ENCODE measurements at places on chromosomes 4 and X. TPM values are rescaled to one million over a fixed set of nuclear protein-coding genes. Genes with fewer than 3 reads are reported as not detected.

DNA sequence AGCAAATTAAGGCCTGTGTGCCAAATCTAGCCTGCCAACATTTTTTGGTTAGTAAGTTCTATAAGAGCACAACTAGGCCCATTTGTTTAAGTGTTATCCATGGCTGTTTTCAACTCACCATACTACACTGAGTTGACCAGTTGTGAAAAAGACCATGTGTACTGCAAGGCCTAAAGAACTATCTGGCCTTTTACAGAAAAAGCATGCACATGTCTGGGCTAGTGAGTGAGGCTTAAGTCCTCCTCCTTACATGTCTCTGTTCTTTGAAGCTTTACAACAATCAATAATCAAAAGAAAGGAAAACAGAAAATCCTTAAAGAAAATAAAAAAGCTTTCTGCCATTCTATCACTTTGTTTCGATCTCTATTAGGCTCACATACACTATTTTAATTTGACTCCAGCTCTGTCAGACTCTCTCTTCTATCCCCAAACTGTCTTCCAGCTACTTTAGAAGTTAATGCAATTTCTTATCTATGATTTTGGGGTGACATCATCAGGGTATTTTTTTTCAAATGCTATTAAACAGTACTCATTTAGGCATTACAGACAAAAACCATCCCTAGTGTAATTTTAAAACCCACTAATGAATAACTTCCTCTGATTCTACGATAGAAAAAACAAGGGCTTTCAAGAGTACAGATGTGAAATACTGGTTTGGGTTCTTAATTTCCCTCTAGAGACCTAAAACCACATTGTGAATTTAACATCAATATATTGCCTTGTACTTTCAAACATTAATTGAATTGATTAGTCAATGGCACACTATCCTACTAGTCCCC, 161.8 kb downstream of the MAB21L2 start:
- no peak for DNase-seq

Gene TXLNG
- 9.6 TPM for total RNA-seq

DNA sequence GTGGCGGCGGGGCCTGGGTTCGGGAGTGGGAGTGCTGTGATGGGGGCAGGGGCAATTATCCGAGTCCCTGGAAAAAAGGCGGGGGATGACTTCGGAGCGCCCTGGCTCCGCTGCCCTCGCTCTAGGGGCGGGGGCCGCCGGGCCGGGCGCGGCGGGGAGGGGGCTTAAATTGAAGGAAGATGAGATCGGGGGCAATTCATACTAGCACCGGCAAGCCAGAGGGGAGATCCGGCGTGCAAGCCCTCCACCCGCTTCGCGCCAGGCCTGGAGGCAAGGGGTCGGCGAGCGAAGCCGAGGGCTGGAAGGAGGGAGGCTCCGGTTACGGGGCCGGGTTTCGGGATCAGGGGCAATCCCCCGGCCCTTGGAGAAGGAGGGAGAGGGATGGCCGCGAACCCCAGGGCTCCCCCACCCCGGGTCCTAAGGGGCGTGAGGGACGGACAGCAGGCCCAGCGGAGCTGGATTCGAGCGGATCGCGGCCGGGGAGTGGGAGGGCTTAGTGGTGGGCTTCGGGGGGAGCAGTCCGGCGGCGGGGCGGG, 1.2 kb downstream of the BCORL1 start:
- peak; percentile 11 for DNase-seq

Gene CCDC149
- total RNA-seq = 5.5 TPM

Gene CXCR3
- not detected for total RNA-seq

Gene MAGEB10
- total RNA-seq = not detected

Gene FAM9C
- total RNA-seq = not detected

- no peak for DNase-seq
These were observed 247.4 kb upstream of the CTSO start for GRCh38 chr4:156201050-156201449.

- DNase-seq = no peak
These were observed 100.6 kb downstream of the CHIC2 start for GRCh38 chr4:53963781-53964180.

GRCh38 chr4:139146926-139147629, 29.9 kb downstream of the ELF2 start:
- DNase-seq = no peak

DNA sequence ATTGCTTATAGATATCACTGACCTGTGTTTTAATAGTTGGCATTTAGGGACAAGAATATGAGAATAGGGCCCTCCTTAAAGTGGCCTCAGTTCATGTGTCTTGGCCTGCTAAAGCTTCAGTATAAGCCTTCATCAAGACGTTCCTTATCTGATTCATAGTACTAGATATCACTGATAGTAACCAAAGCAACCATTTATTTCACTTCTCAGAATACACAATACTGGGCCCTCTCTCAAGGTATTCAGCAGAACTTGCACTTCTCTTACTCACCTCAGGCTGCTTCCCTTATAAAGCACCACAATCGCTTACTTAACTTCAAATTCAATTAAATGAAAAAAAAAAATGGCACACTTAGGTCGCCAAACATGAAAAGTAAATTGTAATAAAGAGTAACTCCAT, 259.4 kb upstream of the PCDH7 start:
- no peak for DNase-seq

GRCh38 chr4:16884673-16885460, 13.6 kb downstream of the LDB2 start:
- no peak for DNase-seq

DNA sequence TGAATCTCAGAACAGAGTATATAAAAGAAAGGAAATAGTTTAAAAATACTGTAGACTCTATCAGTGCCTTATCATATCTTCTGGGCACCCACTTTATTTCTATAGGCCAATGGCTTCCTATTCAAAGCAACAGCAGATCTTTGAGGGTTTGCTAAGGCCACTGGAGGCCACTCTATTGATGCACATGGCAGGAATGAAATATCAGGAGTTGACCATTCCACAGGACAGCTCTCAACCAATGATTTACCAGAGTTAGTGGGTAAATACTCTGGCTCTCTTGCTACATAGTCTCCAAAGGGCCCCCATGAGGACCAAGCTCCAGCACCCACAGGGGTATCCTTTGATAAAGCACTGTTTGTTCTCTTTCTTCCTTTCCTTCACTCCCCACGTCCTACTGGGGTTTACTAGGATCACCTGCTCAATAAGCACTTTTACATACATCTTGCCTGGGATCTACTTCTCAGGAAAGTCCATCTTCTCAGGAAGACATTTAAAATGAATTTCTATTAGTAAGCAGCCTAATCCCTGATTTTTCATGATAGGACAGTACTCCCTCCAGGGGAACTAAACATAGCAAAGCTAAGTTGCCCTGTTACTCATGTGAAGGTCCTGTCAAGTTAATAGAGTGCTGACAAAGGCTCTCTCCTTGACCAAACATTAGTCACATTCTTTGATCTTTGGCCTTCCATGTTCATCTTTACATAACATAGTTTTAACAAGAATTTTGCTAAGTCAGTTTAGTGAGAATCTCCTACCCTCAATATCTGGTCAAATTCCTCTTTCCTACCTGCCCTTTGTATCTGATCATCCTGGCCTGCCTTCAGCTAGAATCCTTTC, 459.7 kb downstream of the GRXCR1 start:
- DNase-seq = no peak

DNA sequence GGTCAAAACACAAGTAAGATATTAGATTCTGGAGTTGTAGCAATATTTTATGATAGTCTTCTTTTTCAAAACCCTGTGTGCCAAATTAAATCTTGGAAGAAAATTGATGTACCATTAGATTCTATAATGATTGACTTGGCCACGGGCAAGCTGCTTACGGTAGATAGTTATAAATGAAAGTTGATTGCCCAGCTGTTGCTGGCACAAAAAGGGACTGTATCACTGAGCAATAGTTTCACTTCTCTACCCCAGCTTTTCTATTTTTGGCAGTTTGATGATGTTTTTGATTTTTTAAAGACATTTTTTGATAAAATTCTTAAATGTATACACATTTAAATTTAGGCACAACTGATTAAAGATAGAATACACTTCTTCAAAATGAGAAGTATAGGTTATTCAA, 333.3 kb downstream of the TRAM1L1 start:
- no peak for DNase-seq

- DNase-seq = peak; percentile 32
These were observed 17.0 kb upstream of the TMEM144 start for GRCh38 chr4:158193171-158193749.

- DNase-seq = no peak
These were observed 284.0 kb upstream of the ZFP42 start for GRCh38 chr4:187711586-187711985.

All from Caki2 (cell line).